Activated CD4-positive, alpha-beta T cell treated with anti-CD3 and anti-CD28 coated beads, Interleukin-2, amount 50 U/mL, for 48 hours (primary cell): ENCODE measurements at places on chromosomes 13 and 19.

GRCh38 chr13:21960108-21960507 lies 289.2 kb downstream of the FGF9 start:
- DNase-seq, result no peak

GRCh38 chr13:48404952-48405351 lies 8.0 kb downstream of the LPAR6 start:
- DNase-seq, result no peak

- no peak for DNase-seq
These were observed 13.7 kb upstream of the GPR183 start for GRCh38 chr13:99320693-99321481.

DNA sequence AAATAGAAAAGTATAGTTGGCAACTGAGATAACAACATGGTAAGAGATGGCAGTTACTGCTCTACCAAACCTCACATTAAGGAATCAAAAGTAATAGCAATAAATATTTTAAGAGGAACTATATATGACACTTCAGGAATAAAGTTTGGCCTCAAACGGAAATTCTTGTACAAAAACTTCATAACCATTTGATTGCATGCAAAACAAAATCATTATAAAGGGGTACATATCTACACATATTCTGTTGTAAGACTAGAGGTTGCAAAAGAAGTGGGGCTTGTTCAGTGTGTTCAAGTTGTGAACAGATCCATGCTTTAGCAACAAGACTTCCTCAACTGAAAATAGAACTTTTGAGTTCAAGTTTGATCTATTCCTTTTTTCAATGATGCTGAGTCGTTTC lies 133.5 kb upstream of the MIR17HG start:
- no peak for DNase-seq

DNA sequence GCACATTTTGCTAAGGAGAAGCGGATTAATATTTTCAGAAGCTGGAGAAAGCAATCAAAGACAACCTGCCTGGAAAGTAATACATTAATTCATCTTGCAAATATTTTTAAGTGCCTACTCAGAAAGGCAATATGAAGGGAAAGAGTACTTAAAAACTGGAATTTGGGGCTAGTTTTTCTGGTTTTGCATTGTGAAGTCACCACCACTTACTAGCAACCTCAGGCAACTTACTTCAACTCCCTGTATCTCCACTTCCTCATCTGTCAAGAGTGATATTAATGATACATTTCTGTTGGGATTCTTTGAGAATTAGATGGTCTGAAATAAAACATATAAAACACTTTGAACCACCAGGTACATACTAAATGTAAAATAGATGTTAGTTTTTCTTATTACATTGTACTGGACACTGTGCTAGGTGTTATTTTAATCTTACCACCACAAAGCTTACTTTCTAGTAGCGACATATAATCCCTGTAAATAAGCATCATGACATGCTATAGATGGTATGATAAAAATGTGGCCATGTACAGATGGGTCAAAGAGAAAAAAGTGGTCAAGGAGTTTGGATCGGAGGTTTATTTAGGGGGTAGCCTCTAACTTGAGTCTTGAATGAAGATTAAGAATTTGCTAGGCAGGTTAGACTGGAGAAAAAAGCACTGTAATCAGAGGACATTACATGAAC lies 101.2 kb downstream of the SPRY2 start:
- no peak for DNase-seq

- DNase-seq, result peak; percentile 84
These were observed 29.3 kb upstream of the NANOS3 start for GRCh38 chr19:13847407-13848339.

DNA sequence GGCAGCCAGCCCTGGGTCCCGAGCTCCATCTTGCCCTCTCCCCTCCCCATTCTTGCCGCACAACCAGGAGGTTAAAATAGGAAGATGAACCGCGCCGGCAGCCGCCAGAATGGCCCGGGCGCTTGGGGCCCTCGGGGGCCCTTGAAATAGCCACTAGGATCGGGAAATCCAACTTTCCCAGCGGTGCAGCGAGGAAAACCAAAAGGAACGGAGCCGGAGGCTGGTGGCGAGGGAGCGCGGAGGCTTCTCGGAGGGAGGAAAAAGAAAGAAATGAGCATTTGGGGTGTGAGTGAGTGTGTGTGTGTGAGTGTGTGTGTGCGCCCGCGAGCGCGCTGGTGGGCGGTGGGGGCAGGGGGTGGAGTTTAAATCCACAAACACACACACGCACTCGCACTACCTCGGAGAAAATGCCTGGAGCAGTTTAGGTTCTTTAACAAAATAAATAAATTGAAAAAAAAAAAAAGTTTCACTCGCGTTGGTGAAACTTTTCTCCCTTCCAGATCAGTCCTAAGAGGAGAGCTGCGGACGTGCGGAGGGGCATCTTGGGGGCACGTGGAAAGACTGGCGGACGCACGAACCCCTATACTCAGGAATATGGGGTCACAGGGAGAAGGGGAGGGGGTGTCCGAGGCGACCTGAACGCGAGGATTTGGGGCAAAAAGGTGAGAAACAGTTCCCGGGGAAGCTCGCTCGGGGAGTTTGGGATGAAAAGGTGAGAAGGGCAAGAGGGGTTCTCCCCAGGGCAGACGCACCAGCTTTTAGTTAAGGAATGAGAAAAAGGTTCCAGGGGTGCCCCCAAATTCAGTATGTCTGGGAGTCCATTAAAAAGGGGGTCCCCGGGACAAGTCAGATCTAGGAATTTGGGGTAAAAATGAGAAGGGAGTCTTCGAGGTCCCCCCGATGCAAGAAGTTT lies 1.3 kb downstream of the RFX2 start:
- peak; percentile 51 for DNase-seq
